ENCODE measurements at places on chromosomes 1 and 21.

GRCh38 chr1:221708987-221709386, 32.9 kb downstream of the DUSP10 start:
- peak; percentile 10 for DNase-seq

DNA sequence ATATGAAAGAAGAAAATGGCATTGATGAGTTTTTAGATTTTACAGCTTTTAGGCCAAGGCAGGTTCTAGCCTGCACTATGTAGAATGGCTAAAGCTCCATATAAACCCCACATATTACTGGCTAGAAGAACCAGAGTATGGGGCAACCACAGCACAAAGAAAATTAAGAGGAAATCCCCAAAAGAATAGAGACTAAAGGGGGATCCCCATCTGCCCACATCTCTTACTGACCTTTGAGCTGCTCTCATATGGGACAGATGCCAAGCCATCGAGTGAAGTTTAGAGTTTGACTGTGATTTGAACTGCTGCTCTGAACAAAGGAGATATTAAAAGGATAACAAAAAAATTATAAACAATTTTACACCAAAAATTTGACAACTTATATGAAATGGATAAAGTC, 102.2 kb upstream of the HAO2 start:
- no peak for DNase-seq

GRCh38 chr1:153616917-153617311, 789 bp upstream of the S100A14 start:
- DNase-seq: no peak

GRCh38 chr1:219564109-219564508, 48.8 kb downstream of the ZC3H11B start:
- DNase-seq: no peak

- DNase-seq: no peak
These were observed 534.3 kb upstream of the OLFM3 start for GRCh38 chr1:102531036-102531435.

GRCh38 chr1:181104790-181105133, 16.3 kb downstream of the IER5 start:
- peak; percentile 14 for DNase-seq

Measured in T-cell (primary cell).